ENCODE measurements at places on chromosomes 2 and 18.

DNA sequence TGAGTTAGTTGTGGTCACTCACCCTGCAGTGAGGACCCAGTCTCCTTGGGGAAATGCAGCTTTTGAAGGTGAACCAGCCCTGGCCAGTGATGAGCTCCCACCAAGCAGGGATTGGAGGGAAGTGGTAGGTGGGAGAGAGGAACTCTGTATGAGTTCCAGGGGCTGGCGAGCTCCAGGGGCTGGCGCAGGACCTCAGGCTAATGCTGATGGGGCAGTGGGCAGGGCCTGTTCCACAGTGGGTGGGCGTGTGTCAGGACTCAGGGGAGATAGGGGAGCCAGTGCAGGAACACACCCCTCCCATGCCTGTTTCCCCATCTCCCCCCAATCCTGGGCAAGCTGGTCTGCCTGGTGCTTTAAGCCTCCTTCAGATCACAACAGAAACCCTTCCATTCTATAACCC lies 208.4 kb downstream of the DYSF start:
- no peak for DNase-seq

DNA sequence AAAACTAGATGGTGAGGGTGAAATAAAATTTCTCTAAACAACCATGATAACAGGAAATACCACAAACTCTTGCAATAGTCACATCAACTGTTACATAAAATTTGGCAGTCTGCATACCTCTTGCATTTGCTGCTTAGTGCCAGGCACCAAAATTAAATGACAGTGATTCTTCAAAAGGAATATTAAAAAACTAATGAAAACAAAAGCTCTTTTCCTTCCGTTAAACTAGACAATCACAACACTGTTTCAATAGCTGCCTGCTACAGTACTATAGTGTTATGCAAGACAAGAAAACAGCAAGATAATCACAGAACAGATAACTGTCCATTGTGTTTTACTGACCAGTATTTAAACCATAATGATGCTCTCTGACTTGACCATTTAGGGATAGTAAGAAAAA lies 239.0 kb upstream of the SMAD7 start:
- no peak for DNase-seq

DNA sequence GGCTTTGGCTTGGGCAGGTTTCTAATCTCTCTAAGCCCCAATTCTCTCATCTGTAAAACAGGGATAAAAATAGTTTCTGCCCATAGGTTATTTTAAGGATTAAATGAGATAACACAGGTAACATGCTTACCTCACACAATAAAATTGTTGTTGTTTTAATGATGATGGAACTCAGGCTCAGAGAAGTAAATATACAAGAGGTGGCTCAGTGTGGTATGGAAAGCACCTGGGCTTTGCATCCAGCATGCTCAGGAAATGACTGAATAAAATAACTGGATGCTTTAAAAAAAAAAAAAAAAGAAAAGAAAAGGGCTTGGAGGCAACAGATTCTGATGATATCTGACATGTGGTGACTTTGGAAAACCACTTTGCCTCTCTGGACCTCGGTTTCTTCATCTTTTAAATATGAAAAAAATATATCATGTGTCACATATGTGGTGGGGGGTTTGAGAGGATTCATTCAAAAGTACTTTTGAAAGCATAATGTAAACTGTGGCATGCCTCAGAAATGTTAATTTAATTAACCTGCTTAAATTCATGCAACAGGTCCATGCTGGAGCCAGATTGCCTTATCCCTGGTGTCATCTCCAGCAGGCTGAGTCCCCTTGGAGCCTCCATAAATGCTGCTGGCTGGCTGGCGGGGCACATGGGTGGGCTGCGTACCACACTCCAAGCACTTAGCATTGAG lies 112.8 kb upstream of the CDC42EP3 start:
- peak; percentile 71 for DNase-seq

DNA sequence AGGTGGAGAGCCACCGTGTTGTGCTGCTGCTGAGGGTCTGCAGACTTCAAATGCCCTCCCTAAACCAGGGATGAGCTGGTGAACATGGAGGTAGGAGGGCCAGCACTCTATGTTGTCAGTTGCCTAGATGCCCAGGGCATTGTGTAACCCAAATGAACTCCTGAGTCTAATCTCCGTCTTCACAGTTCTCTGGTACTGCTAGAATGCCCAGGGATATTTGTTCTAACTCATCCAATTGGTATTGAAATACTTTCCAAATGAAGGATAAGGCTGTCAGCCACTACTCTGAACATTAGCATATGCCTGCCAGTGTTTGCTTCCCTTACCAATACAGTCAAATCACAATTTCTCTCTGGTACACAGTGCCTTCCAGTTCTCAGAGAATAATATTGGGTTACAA lies 492.6 kb downstream of the SLC4A3 start:
- no peak for DNase-seq

GRCh38 chr2:926896-927295 lies 23.8 kb upstream of the SNTG2 start:
- DNase-seq, result no peak
